ENCODE measurements at places on chromosomes 12 and 14.

GRCh38 chr12:44960856-44961255 is 84.7 kb upstream of the NELL2 start:
- DNase-seq, result no peak

DNA sequence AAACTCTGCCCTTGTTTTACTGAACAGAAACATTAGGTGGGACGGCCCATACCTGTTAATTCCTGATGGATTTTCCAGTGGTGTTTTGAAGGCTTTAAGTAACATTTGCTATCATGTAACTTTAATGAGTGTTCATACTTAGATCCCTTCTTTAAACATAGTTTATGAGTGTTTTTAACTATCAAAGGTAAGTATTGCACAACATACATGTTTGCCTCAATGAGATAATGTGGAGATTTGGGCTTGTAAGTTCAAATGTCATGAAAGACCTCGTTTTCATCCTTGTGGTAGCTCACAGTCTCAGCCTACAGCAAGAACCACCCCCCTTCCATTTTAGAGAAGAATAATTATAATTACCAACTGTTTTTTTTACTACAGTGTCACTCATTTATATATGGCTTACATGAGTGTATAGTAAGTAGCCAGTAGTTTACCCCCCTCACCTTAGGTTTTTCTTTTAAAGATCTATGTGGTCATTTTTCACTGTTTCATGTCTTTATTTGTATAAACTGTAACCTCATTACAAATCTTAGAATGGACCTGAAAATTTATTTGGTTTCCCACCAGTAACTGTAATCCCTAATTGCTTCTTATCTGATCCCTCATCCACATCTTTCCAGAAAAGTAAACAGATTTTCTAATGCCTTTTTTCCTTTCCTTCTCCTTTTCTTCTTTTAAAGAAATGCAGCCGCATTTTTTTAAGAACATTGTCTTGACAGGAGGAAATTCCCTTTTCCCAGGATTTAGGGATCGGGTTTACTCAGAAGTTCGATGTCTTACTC is 18.9 kb downstream of the ACTR6 start:
- DNase-seq, result no peak

DNA sequence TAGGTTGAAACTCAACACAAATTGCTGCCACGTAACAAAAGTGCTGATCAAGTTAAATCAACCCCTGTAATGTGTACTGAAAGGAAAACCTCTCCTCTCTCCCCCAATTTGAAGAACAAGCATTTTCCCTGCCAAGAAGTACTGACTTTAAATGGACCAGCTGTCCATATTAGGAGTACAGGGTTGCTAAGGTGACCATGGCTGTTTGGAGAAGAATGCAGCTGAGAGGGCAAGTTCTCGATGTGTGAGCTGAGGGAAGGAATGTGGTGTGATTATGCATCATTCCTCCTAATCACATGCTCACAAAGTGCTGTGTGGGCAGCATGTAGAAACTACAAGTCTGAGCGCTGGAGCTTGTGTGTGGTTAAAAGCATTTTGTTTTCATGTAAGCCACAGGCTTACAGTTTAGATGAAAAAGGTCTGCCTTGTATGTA is 50.9 kb upstream of the CCT2 start:
- DNase-seq, result peak; percentile 100

- DNase-seq, result no peak
Observed at GRCh38 chr12:26422839-26423398, 227.5 kb downstream of the SSPN start.

DNA sequence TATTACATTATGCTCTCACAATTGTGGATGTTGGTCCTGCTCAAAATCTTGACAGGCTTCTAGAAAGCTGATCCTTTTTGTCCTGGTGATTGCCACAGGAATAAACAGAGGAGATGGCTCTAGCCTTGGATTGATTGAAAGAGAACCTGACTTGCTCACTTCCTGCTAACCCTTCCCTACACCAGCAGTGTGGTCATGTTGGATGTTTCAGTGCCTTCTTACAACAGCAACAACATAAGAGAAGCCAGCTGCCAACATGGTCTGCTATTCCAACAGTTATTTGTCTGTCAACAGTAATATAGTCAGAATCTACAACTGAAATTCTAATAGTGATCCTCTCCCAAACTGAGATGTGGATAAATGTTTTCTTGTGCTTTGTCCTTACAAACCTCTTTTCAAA is 311.6 kb upstream of the DIO2 start:
- no peak for DNase-seq

- no peak for DNase-seq
Observed at GRCh38 chr14:65500075-65500474, 87.5 kb downstream of the FUT8 start.

DNA sequence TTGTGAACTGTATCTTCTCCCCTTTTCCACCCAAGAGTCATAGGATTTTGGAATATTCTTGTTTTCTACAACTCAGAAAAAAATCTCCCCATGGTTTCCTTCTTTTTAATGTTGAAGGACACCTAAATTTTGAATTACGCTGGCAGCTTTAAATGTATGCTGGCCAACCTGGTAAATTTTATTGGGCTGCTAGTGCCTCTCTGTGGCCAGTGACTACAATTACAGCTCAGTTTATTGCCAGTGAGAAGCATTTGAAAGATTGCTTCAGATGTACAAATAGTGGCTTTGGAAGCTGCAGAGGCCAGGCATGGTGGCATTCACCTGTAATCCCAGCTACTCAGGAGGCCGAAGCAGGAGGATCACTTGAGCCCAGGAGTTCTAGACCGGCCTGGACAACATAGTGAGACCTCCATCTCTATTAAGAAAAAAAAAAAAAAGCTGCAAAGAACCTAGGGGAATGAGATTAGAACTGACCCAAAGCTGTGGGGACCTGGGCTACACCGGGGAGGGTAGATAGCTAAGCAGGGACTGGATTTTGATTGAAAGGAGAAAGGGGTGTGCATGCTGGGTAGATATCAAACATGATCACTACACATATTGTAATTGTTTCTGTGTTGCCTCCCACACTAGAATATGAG is 7.6 kb upstream of the RAB21 start:
- peak; percentile 59 for DNase-seq

DNA sequence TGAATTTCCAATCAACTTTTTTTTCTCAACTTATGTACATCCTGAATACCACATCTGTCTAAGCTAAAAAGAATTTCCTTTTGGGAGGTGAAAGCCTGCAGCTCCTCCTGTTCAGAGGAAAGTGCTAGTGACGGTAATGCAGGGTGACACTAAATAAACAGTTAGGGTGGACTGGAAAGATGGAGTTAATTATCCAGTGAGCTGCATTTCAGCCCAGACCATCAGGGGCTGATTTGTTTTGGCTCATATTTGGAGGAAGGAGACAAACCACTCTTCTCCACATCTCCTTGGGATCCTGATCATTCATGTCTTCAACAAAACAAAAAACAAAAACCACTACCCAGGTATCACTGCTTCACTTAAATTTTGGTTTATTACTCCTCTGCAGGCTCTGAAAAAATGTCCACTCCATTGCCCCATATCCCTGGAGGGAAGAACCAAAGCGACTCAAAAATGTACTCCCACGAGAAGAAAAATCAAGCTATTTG is 5.1 kb upstream of the SIX1 start:
- DNase-seq, result no peak

- DNase-seq, result peak; percentile 52
Observed at GRCh38 chr12:13044002-13044905, at the start of gene FAM234B. Gene FAM234B (plus strand): TSS chr12:13044381. CDS start chr12:13044404, 23 bp downstream.

GRCh38 chr12:109513051-109513450 is 35.6 kb downstream of the UBE3B start:
- no peak for DNase-seq
